ENCODE measurements at places on chromosomes 7 and 10.

GRCh38 chr7:39357648-39358047, 208.6 kb upstream of the YAE1 start:
- DNase-seq: peak; percentile 64

GRCh38 chr10:89525556-89525955, 9.8 kb downstream of the SLC16A12 start:
- no peak for DNase-seq

DNA sequence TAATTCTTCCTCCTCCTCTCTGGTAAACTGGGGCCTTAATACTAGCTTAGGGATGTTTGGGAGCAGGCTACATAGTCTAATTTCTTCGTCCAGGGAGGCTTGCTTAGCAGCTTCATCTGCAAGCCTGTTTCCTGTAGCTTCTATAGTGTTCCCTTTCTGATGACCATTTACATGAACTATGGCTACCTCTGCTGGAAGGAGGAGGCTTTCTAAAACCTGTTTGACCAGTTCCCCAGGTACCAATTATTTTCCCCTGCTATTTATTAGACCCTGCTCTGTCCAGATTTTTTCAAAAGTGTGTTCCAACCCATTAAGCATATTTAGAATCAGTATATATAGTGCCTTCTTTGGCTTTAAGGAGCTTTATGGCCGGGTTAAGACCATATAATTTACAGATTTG, 38.8 kb upstream of the DNAH11 start:
- no peak for DNase-seq

GRCh38 chr10:44380829-44381600, 3.9 kb downstream of the CXCL12 start:
- no peak for DNase-seq

GRCh38 chr10:6788231-6788630, 208.2 kb upstream of the PRKCQ start:
- no peak for DNase-seq

DNA sequence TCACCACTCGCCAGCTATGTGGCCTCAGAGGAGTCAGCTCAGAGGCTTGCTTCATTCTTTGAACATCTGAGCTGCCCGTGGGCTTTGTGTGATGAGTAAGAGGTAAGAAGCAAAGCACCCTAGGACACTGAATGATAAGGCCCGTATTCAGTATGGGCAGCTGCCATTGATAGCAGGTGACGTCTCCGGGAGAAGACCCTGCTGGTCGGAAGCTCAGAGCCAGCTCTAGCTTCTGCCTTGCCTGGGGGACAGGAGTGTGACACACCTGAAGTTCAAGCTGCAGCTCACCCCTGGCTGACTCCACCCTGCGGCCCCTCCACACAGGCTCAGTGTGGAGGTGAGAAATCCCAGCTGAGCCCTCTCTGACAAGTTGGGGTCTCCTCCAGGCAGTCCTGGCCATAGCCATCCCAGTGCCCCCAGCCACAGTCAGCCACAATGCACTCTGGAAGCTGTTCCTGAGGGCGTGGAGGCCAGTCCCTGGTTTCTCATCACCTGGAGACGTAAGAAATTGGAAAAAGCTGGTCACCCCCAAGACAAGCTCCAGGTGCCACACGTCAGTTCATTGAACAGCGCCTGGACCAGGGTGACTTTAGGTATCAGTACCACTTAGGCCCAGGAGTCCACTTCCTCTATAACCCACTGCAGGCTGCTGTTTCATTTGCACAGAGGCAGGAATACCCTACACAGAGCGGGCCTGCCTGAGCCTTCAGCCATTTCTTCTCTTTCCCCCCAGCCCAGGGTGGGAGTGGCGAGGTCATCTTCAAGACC, 164.9 kb upstream of the RHEB start:
- no peak for DNase-seq

- DNase-seq: no peak
Observed at GRCh38 chr7:126972571-126972970, 280.2 kb downstream of the GRM8 start.

- DNase-seq: no peak
Observed at GRCh38 chr7:41447450-41448042, 255.3 kb downstream of the INHBA start.

DNA sequence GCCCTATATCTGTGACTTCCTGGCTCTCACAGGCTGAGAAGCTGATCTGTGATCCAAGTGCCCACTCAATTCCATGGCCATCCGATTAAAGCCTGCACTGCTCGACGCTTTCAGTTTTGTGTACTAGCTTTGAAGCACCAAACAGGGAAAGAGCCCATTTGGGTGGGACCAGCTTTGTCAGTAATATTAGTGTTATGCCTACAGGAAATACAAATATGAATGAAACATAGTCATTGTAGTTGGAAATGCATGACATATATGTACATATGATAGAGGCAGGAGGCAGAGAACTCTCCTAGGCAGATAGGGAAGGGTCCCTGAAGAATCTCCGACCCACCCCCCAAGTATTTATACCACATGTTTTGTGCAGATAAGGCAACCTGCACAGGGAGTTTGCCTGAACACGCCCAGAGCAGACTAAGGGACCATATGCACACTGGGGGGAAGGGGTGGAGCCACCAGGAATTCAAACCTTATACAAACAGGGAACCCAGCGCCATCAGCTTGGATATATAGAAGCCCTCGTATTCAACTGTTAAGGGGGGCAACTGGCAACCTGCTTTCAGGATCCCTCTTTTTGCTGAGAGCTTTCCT, 653.2 kb downstream of the PARD3 start:
- DNase-seq: no peak

GRCh38 chr10:60101821-60102220, 195.5 kb upstream of the CCDC6 start:
- no peak for DNase-seq

- no peak for DNase-seq
Observed at GRCh38 chr7:2687338-2687869, 598 bp upstream of the AMZ1 start.

DNA sequence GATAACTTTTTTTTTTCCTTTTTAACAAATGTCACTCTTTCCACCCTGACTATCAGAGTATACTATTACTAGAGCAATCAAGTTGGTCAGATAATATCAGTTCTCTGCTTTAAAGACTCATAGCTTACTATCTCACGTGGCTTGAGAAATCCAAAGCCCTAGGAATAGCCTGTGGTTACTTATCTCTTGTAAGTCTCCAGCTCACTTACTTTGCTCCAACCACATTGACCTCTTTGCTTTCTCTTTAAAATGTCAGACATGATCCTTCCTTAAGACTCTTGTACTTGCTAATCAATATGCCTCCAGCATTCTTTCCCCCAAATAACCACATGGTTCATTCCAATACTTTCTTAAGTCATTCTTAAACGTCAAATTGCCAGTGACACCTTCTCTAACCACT, 1292.2 kb downstream of the REEP3 start:
- no peak for DNase-seq

DNA sequence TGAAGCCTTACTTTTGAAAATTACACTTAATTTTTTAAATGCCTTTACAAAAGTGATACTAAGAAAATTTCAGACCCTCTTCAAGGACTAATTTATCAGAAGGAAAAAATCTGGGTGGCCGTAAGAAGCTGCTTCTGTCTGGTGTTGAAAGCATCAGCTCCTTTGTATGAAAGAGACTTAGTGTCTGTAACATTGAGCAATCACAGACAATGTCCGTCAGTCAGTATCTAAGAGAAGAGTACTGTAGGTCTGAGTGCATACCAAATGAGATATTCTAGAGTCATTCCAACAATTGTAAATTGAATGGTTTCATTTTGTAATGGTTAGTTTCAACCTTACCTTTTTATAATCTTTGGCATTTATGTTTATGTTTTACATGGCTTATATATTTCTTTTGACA, 11.1 kb upstream of the MDFIC start:
- no peak for DNase-seq

- peak; percentile 66 for DNase-seq
Observed at GRCh38 chr10:67606572-67606971, 89.4 kb downstream of the CTNNA3 start.

DNA sequence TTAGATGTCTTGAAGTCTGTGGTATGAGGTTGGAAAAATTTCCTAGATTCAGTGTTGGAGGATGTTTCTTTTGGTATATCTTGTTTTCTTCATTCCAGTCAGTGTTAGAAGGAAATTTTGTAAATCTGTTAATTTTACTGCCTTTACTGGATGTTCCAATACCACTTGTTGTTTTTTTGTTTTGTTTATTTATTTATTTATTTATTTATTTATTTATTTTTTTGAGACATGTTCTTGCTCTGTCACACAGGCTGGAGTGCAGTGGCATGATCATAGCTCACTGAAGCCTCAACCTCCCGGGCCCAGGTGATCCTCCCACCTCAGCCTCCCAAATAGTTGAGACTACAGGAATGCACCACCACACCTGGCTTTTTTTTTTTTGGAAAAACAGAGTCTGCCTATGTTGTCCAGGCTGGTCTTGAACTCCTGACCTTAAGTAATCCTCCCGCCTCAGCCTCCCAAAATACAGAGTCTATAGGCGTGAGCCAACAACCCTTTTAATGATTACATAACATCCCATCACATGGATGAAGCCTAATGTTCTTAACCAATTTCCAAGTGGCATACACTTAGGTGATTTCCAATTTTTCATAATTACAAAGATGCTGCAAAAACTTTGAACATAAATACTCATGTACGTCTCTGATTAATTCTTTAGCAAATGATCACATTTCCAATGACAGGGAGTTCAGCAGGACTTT, 52.8 kb upstream of the WAC start:
- no peak for DNase-seq

- DNase-seq: no peak
Observed at GRCh38 chr10:14247377-14248116, 83.2 kb downstream of the FRMD4A start.

DNA sequence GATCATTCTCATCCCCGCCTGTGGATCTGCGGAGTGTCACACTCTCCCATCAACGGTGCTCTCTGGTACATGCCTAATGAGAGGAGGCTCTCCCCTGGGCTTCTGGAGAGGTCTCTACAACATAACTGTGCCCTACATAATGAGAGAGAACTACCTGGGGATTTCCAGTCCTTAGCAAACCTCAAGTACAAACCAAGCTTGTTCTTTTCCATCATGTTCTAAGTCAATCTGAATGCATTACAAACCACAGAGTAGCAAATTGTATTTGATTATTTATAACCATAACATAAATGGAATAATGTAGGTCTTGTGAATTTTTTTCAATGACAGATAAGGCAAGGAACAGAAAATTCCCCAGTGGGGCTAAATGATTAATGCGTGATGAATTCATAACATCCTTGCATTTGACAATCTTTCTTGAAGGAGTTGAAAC, 412.4 kb upstream of the NRP1 start:
- no peak for DNase-seq

DNA sequence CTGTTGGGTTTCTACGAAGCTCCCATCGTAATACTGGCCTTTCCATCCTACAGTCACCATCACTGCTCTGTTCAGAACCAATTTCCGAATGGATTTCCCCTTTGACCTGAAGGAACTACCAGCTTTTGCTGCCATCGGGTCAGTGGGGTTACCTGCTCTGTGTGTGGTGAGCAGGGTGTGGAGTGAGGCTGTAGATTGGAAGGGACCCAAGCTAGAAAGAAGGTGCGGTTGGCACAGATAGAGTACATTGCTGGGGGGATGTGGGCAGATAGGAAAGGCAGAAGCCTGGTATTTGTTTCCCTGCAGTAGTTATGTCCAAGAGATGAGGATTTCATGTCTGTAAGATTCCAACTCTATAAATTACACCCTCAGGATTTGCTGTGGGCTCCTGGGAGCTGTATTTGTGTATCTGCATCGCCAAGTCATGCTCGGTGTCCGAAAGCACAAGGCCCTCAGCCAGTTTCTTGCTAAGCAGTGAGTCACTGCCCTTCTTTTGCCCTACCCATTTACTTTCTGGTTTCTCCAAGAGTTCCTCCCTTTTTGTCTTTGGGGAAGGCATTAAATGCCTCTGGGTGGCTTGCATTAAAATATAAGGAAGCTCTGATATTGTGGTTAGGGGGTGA, 15.4 kb downstream of the CLCN1 start:
- no peak for DNase-seq

- DNase-seq: no peak
Observed at GRCh38 chr10:22682237-22683139, 31.9 kb downstream of the PIP4K2A start.

DNA sequence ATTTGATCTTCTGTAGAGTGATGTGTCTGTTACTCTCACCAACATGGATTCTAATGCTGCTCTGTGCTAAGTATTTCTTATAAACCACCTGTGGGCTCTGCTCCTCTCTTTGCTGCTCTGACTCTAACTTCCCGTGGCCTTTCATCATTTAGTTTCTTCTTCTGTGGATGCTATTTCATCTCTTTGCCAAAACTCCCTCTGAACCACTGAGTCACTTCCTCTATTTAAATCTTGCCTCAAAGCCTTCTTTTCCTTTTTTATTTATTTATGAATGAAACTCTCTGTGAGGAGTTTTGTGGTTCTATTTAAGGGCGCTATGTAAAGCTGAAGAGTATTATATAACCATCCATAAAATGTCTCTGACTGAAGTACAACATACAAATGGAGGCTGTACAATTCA, 538.5 kb downstream of the SUGCT start:
- DNase-seq: no peak

- no peak for DNase-seq
Observed at GRCh38 chr10:92263396-92263795, 27.5 kb downstream of the CPEB3 start.

DNA sequence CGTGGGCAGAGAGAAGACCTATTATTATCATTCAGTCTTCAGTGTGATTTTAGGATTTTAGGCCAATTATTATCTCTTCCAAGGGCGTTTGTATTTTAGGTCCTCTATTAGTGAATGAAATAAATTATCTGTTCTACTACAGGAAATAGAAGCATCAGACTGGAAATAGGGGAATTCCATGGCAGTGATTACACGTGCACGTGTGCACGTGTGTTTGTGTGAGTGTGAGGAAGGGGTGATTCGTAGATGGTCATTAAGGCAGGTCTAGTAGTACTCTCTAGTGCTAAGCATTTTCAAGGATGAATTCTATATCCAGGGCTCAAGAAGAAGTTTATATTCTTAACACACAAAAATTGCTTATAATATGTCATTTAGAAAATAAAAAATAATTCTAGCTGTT, 623.2 kb downstream of the GATA3 start:
- no peak for DNase-seq

GRCh38 chr10:86372119-86372783, 5.7 kb upstream of the GRID1 start:
- peak; percentile 4 for DNase-seq
